GM18507 (cell line): ENCODE measurements at places on chromosomes 2 and 18.

DNA sequence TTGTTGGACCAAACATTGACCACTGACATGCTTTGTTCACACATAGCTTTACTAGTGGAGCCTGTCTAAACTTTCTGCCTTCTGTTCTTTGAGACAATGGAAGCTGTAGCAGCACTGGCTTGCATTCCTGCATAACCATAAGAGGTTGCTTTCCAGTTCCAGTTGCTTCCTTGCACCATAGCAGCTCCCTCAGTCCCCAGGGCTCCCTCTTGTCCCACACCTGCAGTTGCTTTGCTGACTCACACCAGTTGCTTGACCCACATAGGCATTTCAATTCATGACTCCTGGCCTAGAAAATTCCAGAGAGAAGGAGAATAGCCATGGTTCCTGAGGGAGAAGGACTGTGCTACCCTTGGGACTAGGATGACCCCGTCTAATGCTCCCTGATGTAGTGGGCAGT, 20.9 kb downstream of the SGPP2 start:
- DNase-seq = no peak

GRCh38 chr18:62897153-62897552, 181.8 kb downstream of the PHLPP1 start:
- no peak for DNase-seq

- DNase-seq = no peak
Observed at GRCh38 chr2:8193146-8193545, 488.7 kb upstream of the ID2 start.

- peak; percentile 44 for DNase-seq
Observed at GRCh38 chr2:101253013-101253702, 472 bp downstream of the CNOT11 start.

- DNase-seq = no peak
Observed at GRCh38 chr2:65640793-65641103, 208.3 kb upstream of the SPRED2 start.

GRCh38 chr2:158772306-158773078, 22.6 kb upstream of the DAPL1 start:
- DNase-seq = no peak

DNA sequence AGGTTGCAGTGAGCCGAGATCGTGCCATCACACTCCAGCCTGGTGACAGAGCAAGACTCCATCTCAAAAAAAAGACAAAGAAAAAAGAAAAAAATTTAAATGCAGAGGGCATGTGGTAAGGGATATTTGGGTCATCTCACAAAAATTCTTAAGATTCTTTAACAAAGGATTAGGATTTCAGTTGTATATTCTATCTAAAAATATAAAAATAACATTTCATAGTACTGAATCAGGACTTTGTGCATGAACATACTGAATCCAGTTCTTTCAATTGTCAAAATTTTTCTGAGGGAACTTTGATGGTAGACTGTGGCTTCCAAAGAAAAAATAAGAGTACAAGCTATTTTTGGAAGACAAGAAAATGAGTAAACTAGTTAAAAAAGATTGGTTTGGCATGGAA, 6.5 kb upstream of the PPP3R1 start:
- no peak for DNase-seq

DNA sequence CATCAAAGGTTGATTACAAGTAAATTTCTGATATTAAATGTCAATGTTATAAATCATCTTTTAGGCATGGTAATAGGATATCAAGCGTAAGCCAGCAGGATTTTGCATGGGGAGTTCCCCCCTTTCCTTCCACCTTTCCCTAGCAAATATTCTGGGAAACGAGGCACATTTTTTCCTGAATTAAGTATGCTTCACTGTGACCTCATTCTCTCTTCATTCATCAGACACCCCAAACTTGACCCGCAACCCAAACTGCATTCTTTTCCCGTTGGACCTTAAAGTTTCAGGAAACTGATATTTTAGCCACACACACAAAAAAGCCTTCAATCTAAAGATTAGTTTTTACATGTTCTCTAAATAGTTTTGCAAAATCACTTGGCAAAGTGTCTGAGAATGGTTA, 214.5 kb upstream of the CTAGE1 start:
- DNase-seq = no peak

- no peak for DNase-seq
Observed at GRCh38 chr2:66305718-66306117, 129.2 kb upstream of the MEIS1 start.

- DNase-seq = no peak
Observed at GRCh38 chr2:102504833-102505232, 31.8 kb downstream of the SLC9A4 start.

DNA sequence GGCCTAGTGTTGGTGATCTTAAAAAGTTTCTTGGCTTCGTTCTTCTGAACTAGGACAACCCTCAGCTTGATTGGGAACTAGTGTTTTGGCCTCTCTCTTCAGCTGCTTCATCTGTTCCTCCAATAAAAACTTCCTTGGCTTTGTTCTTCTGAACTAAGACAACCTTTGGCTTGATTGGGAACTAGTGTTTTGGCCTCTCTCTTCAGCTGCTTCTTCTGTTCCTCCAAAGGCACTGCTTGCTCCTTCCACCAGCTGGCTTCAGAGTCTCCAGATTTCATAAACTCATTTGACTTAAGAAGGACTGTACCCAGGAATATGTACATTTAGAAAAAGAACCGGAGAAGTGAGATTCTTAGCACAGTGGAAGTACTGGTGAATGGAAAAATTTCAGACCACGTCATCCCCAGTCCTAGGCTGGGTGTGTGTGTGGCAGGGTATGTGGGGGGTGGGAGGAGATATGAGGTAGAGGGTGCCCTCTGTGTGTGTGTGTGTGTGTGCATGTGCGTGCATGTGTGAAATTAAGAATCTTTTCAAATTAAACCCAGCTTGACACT, 20.4 kb downstream of the IL1R2 start:
- no peak for DNase-seq

GRCh38 chr18:11256251-11256650, 106.9 kb upstream of the PIEZO2 start:
- no peak for DNase-seq

- DNase-seq = no peak
Observed at GRCh38 chr18:23827681-23828080, 138.4 kb downstream of the LAMA3 start.

DNA sequence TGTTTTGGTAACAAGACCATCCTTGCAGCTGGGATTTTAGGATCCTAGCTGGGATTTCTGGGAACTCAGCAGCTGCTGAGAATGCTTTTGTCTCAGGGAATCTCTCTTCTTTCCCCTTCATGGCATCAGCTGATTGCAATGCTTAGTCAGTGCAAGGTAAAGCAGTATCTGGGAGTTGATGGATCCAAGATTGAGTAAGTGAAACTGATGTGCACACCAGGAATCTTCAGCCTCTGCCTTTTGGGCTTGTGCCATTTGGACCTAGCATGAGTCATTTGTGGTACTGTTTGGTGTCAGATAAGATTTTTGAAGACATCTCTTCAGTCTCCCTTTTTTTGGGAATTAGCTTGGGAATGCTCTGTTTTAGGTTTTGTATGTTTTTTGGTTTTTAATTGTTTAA, 363.3 kb upstream of the TFPI start:
- DNase-seq = no peak

DNA sequence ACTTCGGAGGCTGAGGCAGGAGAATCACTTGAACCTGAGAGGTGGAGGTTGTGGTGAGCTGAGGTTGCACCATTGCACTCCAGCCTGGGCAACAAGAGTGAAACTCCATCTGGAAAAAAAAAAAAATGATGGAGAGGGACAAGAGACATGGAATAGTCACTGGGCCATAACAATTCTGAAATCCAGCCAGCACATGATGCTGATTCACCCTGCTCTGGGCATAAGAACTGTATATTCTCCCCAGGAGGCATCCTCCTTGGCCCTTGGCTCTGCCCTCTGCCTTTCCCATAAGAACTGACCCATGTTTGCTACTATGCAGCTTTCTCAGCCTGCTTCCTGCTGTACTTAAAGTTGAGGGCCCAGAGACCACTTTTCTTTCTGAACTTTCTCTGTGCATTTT, 297.7 kb downstream of the GBX2 start:
- DNase-seq = no peak

DNA sequence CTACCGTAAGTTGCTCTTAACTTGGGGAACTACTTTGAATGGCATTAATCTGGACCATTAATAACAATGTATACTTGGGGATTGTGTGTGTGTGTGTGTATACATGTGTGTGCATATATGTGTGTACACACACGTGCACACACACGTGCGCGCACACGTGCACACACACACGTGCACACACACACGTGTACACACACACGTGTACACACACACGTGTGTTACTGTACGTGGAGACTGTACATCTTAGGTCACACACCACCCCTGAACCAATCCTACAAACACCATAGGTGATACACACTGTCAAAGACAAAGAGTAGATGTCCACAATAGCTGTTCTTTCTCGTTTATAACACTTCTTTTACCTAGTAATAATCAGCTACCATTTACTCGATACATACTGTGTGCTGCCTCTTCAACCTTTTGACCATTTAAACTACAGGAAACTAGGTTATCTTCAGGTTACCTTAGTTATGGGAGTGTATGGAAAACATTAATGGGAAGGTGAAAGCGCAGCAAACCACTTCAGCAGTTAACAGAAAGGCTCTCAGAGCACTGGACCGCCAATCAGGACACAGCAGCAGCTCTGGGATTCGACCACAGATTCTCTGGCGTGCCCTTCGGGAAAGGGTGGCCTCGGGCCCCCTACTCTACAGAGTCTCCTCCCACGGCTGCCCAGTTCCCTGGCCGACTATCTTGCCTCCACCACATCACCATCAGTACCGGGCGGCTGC, 894 bp upstream of the GCC2 start:
- DNase-seq = no peak

- DNase-seq = no peak
Observed at GRCh38 chr2:222054813-222055212, 244.0 kb downstream of the PAX3 start.
